Fibroblast of villous mesenchyme (primary cell): ENCODE measurements at places on chromosomes 1 and 21. TPM values are rescaled to one million over a fixed set of nuclear protein-coding genes. Genes with fewer than 3 reads are reported as not detected.

DNA sequence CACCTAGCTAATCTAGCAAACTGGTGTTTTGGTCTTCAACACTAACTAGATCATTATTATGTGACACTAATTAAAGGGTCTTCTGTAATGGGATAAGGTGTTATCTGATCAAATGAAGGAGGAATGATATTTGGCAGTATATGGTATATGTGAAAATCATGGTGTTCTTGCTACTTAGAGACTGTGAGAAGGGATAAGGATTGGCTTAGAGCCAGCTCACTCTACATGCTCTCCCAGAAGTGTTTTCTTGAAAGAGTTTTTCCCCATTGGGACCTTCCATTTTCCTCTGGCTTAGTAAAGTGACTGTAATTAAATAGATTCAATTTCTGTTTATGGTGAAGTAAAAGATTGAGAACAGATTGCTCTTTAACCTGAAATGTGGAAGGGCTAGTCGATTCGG is 71.2 kb upstream of the RGL1 start:
- DNase-seq: no peak

DNA sequence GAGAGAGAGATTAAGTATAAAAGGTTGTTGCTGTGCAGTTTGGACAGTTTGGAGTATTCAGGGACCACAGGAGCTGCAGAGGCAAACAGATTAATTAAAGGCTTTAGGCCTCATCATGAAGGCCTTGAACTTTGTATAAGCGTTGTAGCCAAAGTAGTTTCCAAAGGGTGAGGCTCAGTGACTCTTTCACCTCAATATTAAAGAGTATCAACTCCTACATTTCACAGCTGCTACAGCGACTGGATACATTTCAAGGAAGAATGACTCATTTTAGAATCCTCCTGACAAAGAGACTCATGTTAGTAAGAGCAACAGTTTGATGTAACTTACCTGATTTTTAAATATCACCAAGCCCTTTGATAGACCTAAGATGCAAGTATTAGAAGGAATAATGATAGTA is 355.5 kb downstream of the HLX start:
- DNase-seq: peak; percentile 16

GRCh38 chr1:204574016-204574864 is 58.0 kb downstream of the MDM4 start:
- DNase-seq: peak; percentile 19

GRCh38 chr1:236858165-236858564 is 63.1 kb downstream of the MTR start:
- no peak for DNase-seq

DNA sequence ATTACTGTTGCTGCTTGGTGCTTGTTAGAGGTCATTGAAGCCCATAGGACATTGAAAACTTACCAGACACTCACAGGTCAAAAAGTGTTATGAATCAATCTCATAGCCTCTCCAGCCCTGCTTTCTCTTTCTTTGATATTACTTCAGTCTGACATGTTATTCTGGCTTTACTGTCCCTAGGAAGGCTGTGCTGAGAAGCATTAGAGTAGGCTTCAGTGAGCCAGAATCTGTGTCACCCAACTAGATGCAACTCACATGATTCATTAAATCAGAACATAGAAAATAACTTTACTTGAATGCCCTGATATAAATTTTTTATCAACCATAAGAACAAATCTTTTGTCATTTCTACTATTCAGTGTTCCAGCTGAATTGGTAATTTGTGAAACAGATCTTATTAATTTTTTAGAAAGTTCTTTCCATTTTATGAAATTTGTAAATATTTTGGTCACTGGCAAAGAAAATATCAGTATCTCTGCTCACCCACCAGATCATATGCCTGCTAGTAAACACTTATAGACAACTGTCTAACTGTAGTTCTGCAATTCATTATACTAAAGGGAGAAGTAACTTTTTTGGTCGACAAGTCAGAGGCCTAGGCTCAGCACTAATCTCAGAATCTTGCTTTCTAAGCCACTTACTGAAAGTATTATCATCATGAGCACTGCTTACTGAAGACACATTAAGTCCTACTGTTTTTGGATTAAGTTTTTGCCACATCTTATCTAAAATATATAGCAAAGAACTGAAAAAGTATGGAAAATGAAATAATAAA is 48.2 kb downstream of the RPAP2 start:
- no peak for DNase-seq

- no peak for DNase-seq
Measured at GRCh38 chr1:172405912-172406311, 14.6 kb upstream of the C1orf105 start.

DNA sequence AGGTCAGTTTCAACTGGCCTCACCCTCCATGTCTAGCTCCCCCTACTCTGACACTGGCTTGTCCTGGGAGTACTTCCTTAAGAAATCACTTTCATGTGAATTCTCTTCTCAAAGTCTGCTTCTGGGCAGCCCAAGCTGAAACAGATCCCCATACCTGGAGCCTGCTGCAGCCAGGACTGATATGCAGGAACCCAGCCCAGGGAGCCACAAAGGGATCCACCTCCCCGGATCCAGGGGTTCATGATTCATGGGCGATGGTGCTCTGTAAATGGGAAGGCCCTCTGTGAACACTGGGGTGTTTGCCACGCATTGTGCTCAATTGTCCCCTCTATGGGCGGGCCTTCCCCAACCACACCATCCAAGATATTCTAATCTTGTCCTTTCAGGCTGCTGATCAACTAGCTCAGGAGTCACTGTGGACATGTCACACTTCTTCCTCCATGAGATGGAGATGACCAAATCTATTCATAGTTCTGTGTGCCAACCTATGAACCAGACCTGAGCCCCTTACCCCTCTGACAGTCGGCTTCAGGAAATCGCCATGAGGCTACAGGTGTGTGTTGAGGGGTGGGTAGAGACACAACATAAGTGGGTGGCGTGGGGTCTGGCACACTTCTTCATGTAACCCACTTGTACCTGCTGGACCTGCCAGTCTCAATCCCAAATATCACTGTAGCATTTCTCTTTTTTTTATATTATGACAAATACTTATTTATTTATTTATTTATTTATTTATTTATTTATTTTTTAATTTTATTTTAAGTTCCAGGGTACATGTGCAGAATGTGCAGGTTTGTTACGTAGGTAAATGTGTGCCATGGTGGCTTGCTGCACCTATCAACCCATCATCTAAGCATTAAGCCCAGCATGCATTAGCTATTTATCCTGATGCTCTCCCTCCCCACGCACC is 41.8 kb downstream of the RUNX3 start:
- DNase-seq: no peak

DNA sequence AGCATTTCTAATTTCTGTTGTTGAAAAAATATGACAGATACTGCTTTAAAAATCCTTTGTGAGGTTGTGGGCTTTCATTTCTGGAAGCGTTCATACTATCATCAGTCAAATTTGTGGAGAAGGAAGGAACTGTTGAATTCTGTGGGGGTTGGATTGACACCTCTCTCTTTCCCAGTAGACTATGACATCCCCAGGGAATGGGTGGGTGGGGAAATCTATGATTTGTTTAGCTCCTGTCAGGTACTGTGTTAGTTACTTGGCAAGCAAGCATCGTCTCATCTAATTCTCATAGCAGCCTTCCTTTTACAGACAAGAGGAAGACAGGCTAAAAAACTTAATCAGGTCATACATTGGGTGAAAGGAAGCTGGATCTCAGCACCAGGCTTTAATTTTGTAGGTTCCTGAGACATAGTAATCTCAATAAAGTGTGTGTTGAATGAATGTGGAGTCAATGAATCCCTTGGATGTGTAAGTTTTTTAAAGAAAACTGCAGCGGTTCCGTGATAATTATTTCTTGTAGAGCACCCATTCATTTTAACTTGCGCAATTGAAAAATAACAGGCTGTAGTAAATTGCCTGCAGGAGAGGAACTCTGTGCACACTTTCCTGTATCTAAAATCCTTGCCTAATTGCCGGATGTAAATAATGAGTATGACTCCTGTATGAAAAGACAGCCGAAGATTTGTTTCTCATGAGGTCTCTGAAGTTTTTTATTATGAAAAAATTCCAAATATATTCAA is 60.6 kb downstream of the MYOM3 start:
- DNase-seq: peak; percentile 18

GRCh38 chr1:53430261-53430660 is 28.9 kb upstream of the DMRTB1 start:
- DNase-seq: no peak

- no peak for DNase-seq
Measured at GRCh38 chr1:114088392-114089299, 65.0 kb downstream of the SYT6 start.

- no peak for DNase-seq
Measured at GRCh38 chr1:41859686-41860085, 59.0 kb downstream of the HIVEP3 start.

GRCh38 chr1:172144445-172145061 is 275.9 kb upstream of the C1orf105 start:
- DNase-seq: peak; percentile 99

GRCh38 chr1:43979528-43980254 is 681 bp downstream of the B4GALT2 start:
- peak; percentile 70 for DNase-seq

DNA sequence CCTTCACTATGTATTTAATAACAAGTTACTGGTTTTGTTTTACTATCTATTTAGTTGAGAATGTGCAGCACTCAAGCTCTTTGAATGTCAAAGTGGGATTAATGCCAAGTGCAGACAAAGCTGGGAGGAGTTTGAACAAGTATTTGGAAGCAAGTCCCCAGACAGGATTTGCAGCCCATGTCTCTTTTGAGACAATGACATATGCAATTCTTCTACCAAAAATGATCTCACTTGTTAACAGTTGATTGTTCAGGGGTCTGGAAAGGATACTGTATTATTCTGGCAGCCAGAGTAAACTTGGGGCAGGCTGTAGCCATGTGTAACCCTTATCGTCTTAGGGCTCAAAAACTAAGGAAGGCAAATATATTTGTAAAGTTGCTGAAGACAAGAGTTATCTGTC is 15.8 kb downstream of the COLGALT2 start:
- DNase-seq: no peak

- DNase-seq: no peak
Measured at GRCh38 chr1:10773851-10774614, 22.4 kb downstream of the CASZ1 start.

DNA sequence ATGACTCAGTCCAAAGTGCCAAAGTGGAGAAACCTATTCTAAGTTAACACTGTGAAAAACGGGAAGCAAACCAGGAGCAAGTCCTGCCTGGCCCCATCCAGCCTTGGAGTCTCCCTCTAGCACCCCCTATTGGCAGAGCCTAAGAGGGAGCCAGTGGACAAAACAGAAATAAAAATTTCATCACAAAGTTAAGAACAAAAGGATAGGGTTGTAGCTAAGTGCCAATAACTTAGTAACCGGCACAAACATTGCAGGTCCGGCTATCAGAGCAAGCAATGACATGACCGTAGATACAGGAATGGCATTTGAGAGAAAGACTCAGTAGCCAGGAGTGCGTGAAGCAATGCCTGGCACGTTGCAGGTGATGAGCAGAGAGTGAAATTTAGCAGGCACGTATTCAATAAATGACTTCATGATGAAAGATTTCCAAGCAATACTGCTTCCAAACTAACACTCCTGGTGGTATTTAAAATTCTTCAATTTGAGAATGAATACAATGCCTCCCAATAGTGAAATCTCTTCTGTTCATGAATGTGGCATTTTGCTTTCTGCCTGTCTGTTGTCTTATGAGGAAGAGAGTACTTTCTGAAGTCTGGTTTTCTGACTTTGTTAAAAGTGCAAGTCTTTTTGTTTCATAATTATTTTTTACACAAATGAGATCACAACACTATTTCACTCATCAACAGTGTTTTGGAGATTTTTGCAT is 391.0 kb downstream of the OMA1 start:
- no peak for DNase-seq

GRCh38 chr1:21814241-21814918 is 2.3 kb downstream of the LDLRAD2 start:
- peak; percentile 22 for DNase-seq

DNA sequence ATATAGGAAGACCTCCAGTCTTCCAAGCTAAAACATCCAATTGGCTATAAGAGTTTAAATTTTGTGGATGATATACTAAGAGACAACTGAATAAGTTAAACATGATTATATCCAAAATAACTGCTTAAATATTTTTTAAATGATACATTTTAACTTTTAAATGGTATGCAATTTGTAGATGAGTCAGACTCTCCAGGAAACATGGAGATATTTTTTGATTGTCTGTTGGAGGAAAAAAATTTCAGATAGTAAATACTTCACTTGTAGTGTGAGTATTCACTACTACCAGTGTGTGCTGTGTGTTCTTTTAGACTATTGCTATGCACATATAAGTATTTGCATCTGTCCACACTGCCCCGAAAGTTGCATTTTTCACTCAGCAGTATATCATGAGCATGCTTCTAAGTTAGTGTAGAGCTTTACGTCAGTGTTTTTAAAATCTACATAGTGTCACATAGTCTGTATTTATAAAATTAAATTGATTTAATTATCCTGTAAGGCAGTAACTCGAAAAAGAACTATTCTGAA is 91.1 kb downstream of the USP25 start:
- DNase-seq: no peak

GRCh38 chr21:44332383-44332782 is 6.8 kb downstream of the CFAP410 start:
- no peak for DNase-seq

GRCh38 chr1:37317870-37318467 is 156.4 kb upstream of the ZC3H12A start:
- no peak for DNase-seq

- DNase-seq: peak; percentile 12
Measured at GRCh38 chr1:164858096-164858632, 299.2 kb downstream of the PBX1 start.

DNA sequence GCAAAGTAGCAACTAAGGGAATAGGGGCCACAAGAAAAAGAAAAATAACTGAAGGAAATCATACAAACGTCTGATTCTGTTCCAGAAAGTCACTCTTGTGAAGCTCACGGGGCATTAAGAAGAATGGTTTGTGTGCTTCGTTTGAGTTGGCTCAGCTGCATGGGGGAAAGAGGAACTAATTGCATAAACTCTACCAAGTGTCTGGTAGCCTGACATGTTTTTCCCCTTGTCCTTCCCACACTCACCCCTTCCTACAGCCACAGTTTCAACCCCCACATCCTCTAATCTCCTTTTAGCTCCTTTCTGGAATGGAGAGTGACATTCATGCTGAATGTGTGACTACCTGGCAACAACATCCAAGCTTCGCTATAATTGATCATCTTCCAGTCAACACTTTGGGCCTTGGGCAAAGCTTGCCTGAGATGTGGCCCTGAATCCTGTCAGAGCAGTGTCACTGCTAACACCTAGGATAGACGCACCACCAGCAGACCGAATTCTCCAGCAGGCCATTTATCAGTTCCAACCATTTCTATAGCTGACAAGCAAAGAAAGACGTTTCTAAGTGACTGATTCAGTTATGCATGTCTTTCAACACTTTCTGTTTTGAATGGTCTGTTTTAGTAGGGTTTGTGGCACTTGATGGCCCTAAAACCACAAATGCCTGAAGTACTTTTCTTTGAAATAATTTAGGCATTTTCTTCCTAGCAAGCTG is 439.6 kb downstream of the TTLL7 start:
- DNase-seq: no peak

NFIA gene
- 4.8 and 10.4 TPM in 2 replicates for total RNA-seq

MX2 gene
- total RNA-seq: 0.97 and 2.6 TPM in 2 replicates

CFHR1 gene
- 0.86 TPM in 1 of 2 replicates, not detected in the other for total RNA-seq

F13B gene
- not detected in 2 replicates for total RNA-seq

FCRL1 gene
- not detected in 2 replicates for total RNA-seq

HSPA6 gene
- total RNA-seq: under 0.01 TPM in 2 replicates

RLF gene
- total RNA-seq: 20.3 and 26.3 TPM in 2 replicates

LEFTY2 gene
- total RNA-seq: under 0.01 TPM in 1 of 2 replicates, not detected in the other
